ENCODE measurements at places on chromosomes 1 and 21. TPM values are rescaled to one million over a fixed set of nuclear protein-coding genes. Genes with fewer than 3 reads are reported as not detected.

ITLN2 gene
- total RNA-seq: not detected

DMBX1 gene
- total RNA-seq: not detected

TDRD5 gene
- total RNA-seq: not detected

KIAA1614 gene
- total RNA-seq: 1.7 TPM

DAB1 gene
- not detected for total RNA-seq

SYPL2 gene
- not detected for total RNA-seq

IFNLR1 gene
- total RNA-seq: 10.9 TPM

AMY2A gene
- not detected for total RNA-seq

PRKCZ gene
- 26.0 TPM for total RNA-seq

FAM151A gene
- total RNA-seq: not detected

ARHGAP29 gene
- 172 TPM for total RNA-seq

PERM1 gene
- not detected for total RNA-seq

ARMH1 gene
- 0.18 TPM for total RNA-seq

ALX3 gene
- total RNA-seq: not detected

LCE1C gene
- 3.5 TPM for total RNA-seq

XCL1 gene
- not detected for total RNA-seq

TCP10L gene
- total RNA-seq: 0.39 TPM

MTARC1 gene
- 2.1 TPM for total RNA-seq

SLC19A1 gene
- total RNA-seq: 11.3 TPM

CR2 gene
- not detected for total RNA-seq

LCE1E gene
- total RNA-seq: 0.51 TPM

TSPAN1 gene
- 80.3 TPM for total RNA-seq

DPT gene
- total RNA-seq: not detected

CYP4B1 gene
- total RNA-seq: not detected

MRAP gene
- total RNA-seq: not detected
